Skeletal muscle cell (primary cell): ENCODE measurements at places on chromosomes 3 and 15.

GRCh38 chr15:25850154-25851111 lies 12.7 kb downstream of the ATP10A start:
- peak; percentile 48 for DNase-seq

- no peak for DNase-seq
These were observed 660.1 kb upstream of the SGO1 start for GRCh38 chr3:20846066-20846465.

- DNase-seq, result no peak
These were observed 106.3 kb upstream of the ANKRD28 start for GRCh38 chr3:15903759-15904720.

DNA sequence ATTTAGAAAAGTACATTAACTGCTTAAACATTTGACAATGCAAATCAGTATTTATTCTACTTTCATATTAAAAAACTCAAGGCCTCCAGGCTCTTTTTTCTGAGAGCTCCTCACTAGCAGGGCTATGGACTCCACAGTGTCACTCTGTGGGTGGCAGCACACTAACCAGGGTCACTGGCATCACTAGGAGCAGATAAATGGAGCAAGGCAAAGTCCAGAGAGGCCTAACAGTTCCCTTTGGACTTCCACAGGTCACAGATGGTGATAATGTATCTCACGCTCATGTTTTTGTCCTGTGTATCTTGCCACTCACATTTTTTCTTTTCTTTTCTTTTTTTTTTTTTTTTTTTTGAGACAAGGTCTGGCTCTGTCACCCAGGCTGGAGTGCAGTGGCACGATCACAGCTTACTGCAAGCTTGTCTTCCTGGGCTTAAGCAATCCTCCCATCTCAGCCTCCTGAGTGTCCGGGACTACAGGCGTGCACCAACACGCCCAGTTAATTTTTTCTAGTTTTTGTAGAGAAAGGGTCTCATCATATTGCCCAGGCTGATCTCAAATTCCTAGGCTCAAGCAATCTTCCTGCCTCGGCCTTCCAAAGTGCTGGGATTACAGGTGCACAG lies 7.8 kb downstream of the SPG21 start:
- no peak for DNase-seq

GRCh38 chr3:114071786-114072185 lies 15.2 kb downstream of the QTRT2 start:
- DNase-seq, result no peak

GRCh38 chr3:52438579-52439425 lies 6.1 kb downstream of the SEMA3G start:
- no peak for DNase-seq

GRCh38 chr3:8525893-8526292 lies 24.3 kb downstream of the LMCD1 start:
- DNase-seq, result no peak

- DNase-seq, result no peak
These were observed 20.4 kb downstream of the ABI3BP start for GRCh38 chr3:100972867-100973266.

DNA sequence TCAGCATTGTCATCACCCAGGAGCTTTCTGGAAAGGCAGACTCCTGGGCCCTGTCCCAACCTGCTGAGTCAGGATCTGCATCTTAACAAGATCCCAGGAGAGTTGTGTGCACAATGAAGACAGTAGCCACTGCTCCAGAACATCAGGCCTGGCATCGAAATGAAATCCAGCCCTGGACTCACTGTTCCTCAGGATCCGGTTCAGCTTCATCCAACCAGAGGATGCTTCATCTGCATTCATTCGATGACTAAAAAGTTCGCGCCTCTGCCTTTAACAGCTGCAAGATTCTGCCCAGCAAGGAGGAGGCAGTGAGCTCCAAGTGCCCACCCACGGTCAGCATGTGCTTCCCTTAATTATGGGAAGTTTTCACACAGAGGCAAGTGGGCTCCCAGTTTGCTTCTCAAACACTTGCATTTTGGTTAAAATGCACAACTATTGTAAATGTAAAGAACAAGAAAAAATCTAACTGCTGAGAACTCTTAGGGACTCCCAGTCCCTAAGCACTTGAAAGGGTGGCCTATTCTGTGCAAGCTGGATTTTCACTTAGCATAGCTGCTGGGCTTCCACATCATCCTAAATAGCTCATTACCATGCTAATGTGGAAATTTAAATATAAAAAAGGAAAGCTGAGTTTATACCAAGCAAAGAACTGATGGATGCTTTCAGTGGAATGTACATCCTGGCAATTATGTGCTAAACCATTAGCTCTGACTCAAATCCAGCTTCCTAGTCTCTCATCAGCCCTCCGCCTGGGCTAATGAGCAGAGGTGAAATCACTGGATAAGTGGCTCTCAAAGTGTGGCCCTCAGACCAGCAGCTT lies 25.5 kb upstream of the ESYT3 start:
- DNase-seq, result no peak

- DNase-seq, result no peak
These were observed 59.3 kb downstream of the RYR3 start for GRCh38 chr15:33369941-33370622.
